ENCODE measurements at places on chromosomes 3 and 15.
A peak's percentile ranks its signal among the peaks of the same experiment; 100 is the strongest.

DNA sequence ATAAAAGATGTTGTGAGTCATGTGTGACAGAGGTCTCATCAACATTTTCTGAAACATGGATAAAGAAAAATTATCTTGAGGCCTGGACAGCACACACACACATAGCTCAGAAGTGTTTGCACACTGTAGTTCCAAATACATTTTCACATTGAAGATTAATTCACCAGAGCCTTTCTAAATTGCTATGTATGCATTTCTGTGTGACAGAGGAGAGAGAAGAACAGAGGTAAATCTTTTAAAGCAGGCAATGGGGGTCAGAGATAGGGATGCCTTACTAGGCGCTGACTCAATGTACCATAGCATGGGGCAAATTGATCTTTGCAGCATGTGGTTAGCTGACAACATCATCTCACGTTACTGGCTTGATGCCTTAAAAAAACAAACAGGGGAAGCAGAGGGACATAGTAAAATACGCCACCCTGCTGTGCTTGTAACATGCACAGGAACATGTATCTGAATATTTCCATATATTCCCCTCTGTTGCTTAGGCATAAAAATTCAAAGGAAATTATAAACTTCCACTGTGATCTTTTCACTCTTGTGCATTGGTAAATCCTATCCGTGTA is 7.7 kb downstream of the POU1F1 start:
- ATAC-seq: no peak

DNA sequence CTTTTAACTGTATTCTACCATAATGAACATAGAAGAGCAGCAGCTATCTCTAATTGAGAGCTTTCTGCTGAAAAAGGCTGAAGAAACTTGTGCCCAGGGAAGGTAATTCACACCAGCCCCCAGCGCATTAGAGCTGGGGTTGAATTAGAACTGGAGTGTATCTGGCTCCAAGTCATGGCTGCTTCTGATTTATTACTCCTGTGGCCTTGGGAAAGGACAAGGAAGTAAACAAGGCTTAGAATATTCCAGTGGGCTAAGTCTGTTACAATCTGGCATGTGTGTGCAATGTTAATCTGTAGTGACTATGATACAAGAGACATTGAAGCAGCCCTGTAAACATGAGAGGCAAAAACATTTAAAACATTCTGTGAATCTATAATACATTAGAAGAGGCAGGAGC is 18.1 kb downstream of the CPA3 start:
- peak; percentile 70 for ATAC-seq

DNA sequence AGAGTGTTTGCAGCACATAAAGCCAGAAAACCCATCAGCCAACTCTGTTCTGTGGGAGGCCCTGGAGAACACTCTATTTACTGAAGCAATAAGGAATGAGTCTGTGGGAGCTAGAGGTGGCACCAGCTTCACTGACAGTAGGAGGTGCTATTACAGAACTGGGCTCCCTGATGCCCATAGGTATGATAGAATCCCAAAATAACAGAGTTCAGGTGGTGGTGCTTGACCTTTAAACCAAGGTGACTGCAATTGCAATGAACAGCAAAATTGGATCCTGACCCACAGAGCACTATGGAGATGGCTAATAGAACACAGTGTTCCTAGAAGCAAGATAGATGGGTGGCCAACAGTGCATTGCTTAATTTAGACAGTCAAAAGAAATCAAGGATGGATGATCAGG is 95.4 kb upstream of the RNU6-1 start:
- ATAC-seq: no peak

DNA sequence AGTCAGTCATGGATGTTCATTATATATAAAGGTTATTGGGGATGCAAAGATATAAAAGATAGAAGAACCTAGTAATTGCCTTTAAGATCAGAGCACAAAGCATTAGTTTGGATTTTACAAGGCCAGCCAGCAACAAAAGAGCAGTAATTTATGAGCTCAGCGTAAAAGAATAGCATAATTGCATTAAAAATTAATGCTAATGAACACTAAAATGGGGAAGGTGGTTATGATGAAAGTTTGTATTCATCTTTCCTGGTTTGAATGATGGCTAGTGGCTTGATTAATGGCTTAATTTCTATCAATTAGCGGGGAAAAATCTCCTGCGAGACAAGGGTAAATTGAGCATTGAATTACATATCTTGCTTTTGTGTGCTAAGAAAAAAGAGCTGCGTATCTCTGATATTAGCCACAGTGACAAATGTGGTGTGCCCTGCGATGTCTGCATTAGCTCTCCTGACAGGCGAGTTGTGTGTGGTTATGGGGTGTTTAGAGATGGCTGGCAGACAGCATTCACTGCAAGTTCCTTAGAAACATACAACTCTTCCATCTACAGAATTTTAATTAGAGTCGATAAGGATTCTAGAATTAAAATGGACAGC is 42.8 kb upstream of the MLF1 start:
- no peak for ATAC-seq

DNA sequence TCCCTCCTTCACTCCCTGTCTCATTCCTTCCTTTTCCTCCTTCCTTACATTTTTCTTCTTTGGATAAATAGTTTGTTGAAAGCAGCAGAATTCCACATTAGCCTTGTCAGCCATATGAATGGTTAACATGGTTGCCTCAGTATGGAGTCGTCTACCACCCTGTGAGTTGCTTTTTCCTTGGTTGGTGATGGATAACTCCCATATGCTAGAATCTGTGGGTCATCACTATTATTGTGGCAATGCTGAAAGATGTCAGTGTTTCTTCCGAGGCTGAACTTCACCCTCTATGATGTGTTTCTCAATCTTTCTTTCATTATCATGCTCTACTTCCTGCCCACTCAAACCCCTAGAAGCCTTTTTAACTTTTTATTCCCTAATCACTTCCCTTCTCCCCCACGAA is 481.8 kb upstream of the KCNMB2 start:
- ATAC-seq: no peak

GRCh38 chr3:183815563-183815940 is 9.8 kb downstream of the MAP6D1 start:
- no peak for ATAC-seq

DNA sequence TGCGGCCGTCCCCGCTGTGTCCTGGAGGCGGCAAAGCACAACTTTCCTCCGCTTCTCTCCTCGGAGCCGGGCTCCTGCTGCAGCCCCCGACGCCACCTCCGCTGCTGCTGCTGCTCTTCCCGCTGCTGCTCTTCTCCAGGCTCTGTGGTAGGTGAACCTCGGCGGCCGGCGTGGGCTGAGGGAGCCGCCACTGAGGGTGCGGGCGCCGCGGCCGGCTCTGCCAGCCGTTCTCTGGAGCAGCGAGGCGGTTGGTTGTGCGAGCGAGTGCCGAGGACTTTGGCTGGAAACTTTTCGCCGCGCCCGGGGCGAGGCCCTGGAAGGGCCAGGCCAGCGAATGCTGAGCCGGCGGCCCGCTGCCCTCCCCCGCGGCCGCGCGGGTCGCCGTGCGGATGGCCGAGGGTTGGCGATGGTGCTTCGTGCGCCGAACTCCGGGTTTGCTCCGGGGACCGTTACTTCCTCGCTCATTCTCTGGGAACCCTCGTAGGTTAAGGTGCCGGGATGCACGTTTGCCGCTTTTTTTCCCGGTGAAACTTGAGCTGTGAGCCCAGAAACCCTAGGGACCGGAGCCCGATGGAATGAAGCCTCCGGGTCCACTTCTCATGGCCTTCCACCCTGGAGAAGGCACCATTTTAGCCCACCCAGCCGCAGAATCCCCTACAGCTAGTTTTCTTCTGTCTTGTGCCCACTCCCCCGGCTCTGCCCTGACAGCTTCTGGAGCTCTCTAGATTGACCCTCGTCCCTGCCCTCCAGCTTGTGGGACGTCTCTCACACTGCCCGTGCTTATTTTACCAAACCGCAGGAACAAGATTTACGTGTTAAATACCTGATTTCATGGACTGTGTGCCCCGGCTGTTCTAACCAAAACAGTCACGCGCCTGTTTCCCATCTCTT is 660 bp downstream of the NECTIN3 start:
- no peak for ATAC-seq

GRCh38 chr3:20652231-20652986 is 466.4 kb upstream of the SGO1 start:
- no peak for ATAC-seq

Measured in motor neuron (in vitro differentiated cells).